ENCODE measurements at places on chromosomes 1 and 21.

- DNase-seq, result no peak
These were observed 69.7 kb upstream of the RGL1 start for GRCh38 chr1:183735069-183735860.

- no peak for DNase-seq
These were observed 53.9 kb upstream of the ASPM start for GRCh38 chr1:197200272-197200899.

GRCh38 chr1:155761736-155762405 lies 73.0 kb downstream of the DAP3 start:
- no peak for DNase-seq

DNA sequence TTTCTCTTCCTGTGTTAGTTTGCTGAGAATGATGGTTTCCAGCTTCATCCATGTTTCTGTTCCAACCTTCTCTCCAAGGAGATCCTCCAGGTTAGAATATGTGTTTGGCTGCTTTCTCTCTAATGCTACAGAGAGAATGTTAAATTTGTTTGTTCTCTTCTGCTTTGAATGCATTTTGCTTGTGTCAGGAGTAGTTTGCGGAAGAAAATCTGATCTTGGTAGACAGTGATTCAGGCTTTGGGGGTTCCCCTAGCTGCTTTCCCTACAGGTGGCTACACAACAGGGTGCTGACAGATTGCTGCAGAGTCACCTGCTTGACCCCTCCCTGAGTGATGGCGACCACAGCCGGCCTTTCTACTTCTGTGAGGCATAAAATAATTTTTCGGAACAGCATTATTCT lies 41.8 kb downstream of the MACO1 start:
- DNase-seq, result no peak

DNA sequence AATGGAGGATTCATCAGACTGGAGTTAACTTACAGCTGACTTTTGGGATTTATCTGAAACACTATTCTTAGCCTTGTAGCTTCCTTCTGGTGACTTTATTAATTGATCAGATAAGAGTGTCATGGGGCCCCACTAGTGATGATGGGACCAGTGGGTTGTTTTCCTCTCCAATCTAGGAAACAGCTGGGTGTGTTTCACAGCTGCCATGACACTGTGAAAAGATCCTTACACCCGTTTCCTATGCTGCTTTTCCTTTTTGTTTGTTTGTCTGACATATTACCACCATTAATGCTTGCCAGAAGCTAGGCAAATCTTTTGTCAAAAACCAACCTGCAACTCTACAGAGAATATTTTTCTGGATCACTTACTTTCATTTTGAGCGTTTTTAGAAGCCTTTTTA lies 86.2 kb downstream of the ZBTB18 start:
- DNase-seq, result no peak

DNA sequence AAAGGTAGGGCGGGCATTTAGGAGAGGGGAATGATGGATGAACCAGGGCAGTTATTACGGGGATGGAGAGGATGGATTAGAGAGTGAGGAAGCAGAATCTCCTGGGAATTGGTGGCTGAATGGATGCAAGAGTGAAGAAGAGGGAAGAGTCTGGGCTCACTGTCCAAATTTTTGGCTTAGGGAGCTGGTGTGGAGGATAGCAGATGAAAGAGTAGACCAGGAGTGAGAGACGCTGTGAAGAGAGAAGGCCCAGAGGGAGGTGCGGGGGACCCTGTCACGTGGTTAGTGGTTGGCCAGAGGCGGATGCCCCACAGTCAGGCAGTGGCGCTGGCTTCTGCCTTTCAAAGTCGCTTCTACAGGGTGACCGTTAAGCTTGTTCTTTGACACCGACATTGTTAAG lies 78.4 kb downstream of the PEX14 start:
- no peak for DNase-seq
